ENCODE measurements at places on chromosomes 3 and 15.

- DNase-seq, result no peak
Observed at GRCh38 chr3:117916839-117917238, 1117.8 kb downstream of the IGSF11 start.

DNA sequence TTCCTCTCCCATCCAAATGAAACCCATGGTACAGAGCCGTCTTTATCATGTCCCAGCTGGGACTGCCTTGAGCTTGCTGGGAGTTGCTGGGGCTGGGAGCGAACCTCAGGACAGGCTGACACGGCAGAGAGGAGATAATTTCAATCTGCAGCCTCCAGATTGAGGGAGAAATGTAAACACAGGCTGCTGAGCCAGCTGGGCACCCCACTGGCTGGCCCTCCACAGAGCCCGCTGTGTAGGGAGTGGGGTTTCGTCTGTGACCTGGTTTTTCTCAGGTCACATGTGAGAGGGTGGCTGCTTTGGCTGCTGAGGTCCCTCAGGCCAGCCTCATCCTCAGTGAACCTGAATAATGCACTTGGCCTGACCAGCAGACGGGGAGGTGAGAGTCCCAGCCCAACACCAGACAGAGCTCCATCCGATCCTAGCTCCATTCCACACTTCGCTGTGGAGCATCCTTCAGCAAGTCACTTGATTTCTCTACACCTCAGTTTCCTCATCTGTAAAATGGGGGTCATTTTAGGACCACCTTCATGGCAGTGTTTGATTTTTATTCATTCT, 121.6 kb upstream of the MRPS22 start:
- no peak for DNase-seq

DNA sequence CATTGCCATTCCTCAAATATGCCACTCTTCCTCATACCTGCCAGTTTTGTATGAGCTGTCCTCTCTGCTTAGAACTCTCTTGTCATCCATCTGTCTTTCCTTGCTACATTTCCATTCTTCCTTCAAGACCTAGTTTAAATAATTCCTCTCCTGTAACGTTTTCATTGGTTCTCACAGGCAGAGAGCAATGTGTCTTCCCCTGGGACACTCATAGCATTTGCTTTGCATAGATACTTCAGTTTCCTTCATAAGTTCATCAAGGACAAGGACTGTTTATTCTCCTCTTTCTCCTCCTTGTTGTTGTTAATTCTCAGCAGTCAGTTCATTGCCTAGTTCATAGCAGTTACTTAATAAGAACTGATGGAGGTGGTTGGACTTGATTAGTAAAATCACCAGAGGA, 10.5 kb downstream of the NR2C2 start:
- no peak for DNase-seq

DNA sequence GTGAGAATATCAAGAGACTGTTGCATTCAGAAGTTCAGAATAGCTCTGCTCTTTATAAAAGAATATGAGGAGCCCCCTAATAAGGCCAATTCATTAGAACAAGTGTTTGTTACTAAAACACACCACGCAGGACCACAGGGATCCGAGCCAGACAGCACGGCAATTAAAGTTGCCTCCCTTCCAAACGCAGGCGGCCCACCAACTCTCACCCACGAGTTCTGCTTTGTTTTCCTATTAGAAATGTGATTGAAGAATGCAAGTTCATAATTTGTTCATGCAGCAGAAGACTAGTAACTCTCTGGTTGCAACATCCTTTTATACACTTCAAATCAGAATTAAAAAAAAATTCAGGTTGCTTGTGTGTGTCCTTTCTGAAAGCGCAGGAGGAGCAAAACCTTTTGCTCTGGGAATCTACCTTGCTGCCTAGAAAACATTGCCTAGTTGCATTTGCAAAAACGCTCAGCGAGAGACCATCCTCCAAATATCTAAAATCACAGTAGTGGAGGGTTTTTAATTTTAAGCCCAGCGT, 1044.1 kb upstream of the NR2F2 start:
- no peak for DNase-seq
